ENCODE measurements at places on chromosomes 6 and 20.

DNA sequence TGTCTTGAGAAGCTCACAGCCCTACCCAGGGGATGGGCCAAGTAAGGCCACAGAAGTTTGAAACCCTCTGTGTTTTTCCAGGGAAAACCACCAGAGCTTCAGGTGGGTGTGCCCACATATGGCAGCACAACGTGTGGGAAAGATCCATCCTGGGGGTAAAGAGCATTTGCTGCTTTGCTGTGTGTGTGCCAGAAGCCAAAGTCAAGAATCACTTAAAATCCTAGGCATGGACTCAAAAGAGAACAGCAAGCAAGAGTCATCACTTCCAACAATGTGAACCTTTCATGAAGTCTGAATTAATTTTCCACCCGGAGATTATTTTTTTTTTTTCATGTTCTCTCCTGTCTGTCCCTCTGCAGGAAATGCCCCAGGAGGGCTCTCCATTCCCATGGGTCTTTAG lies 308.2 kb upstream of the SGK1 start:
- no peak for DNase-seq

GRCh38 chr20:35632539-35633115 lies 17.0 kb downstream of the SPAG4 start:
- DNase-seq = no peak

GRCh38 chr6:93420163-93420795 lies 920 bp upstream of the EPHA7 start:
- no peak for DNase-seq

GRCh38 chr6:23173234-23173633 lies 603.9 kb downstream of the HDGFL1 start:
- DNase-seq = no peak

DNA sequence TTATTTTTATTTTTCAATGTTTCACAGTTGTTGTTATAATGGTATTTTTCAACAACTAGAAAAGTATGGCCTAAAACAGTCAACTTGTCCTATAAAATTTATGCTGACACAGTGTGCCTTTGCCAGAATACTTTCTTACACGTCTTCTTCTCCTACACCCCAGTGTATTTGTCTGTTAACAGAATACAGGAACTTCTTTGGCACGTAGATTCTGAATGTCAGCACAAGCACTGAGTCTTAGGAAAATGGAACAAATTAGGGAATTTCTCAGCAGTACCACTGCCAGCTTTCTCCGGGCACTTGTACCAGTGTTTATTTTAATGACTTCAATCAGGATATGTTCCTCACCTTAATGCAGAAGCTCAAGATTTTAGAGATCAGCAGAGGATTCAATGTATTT lies 26.7 kb upstream of the AKIRIN2 start:
- no peak for DNase-seq

- DNase-seq = no peak
These were observed 121.2 kb downstream of the ADAT2 start for GRCh38 chr6:143329323-143329722.

GRCh38 chr6:39929039-39929732 lies 5.1 kb downstream of the MOCS1 start:
- no peak for DNase-seq

DNA sequence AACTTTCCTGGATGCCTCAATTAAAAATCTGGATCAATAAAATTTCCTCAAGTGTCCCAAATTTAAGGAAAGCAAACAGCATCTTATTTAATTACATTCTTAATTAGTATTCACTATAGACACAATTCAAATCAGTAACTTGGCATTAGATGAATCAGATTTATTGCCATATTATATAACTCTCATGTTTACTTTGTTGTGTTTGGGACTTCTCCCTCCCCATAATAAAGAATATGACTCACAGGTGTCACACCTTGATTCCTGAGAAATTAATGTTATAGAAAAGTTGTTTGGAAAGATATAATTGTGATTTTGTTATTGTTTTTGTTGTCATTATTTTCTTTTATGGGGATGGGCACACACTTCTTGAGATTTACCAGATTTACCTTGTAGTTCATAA lies 18.4 kb downstream of the EYA4 start:
- DNase-seq = no peak

- DNase-seq = no peak
These were observed 355.5 kb upstream of the TSHZ2 start for GRCh38 chr20:52616629-52617028.

DNA sequence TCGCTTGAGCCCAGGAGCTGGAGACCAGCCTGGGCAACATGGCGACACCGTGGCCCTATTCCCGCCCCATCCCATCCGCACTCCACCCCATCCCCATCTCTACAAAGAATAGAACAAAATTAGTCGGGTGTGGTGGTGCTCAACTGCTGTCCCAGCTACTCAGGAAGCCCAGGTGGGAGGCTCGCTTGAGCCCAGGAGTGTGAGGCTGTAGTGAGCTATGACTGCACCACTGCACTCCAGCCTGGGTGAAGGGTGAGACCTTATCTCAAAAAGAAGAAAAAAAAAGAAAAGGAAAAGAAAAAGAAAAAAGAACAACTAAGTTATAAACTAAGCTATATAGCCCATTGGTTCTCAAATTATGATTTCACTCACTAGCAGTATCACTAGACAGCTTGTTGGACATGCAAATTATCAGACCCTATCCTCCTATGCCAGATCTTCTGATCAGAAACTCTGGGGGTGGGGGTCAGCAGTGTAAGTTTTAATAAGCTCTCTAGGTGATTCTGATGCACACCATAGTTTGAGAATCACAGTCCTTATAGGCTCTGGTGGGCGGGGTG lies 491 bp upstream of the ITCH start:
- no peak for DNase-seq

- no peak for DNase-seq
These were observed 126.9 kb downstream of the ID4 start for GRCh38 chr6:19964115-19964514.

DNA sequence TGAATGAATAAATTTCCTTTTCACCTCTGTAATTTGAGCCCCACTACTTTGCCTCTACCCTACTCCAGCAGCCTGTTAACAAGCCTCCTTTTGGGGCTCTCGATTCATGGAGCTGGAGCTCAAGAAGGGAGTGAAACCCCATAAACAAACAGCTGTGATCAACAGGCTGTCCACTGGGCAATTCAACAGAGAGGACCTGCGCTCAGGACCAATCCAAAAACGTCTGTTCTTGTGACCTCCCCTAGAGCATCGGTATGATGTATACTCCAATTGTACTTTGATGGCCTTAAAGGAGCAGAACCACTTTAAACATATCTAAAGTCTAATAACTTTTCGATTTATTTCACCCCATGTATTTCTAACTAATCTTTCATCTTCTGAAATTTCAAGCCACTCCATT lies 37.4 kb downstream of the HIVEP2 start:
- DNase-seq = peak; percentile 78
